ENCODE measurements at places on chromosomes 6 and 20.

- DNase-seq = no peak
Observed at GRCh38 chr6:99334526-99335127, 14.8 kb downstream of the FAXC start.

GRCh38 chr20:31452575-31452974 lies 12.1 kb downstream of the DEFB123 start:
- DNase-seq = no peak

- peak; percentile 61 for DNase-seq
Observed at GRCh38 chr6:142045380-142046278, 87.1 kb upstream of the GJE1 start.

- no peak for DNase-seq
Observed at GRCh38 chr20:5400164-5400762, 83.5 kb upstream of the PROKR2 start.

- peak; percentile 67 for DNase-seq
Observed at GRCh38 chr20:14925300-14925699, 587.9 kb upstream of the FLRT3 start.

GRCh38 chr20:24102290-24102689 lies 113.7 kb upstream of the GGTLC1 start:
- no peak for DNase-seq

- DNase-seq = no peak
Observed at GRCh38 chr6:29230666-29231065, 60.0 kb downstream of the OR2J2 start.

DNA sequence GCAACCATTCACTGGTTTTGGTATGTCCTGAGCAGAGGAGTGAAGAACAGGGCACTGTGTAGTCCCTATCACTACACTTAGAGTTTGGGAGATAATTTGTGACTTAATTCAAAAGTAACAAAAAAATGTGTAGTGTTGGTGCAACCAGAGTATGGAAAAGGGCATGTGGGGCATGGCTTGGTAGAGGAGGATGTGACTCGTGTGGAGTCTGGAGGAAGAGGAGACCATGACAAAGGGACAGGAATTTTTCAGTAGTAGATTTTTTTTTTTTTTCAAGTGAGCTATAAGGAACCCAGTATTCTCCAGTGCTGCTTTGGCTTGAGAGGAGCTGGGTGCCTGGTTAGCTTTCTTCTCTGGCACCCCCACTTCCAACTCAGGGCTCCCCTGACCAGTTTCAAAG lies 5.1 kb downstream of the MTRES1 start:
- DNase-seq = no peak

GRCh38 chr6:36123270-36124139 lies 6.8 kb upstream of the MAPK13 start:
- DNase-seq = peak; percentile 49

GRCh38 chr20:41540918-41541317 lies 77.3 kb downstream of the CHD6 start:
- DNase-seq = no peak

DNA sequence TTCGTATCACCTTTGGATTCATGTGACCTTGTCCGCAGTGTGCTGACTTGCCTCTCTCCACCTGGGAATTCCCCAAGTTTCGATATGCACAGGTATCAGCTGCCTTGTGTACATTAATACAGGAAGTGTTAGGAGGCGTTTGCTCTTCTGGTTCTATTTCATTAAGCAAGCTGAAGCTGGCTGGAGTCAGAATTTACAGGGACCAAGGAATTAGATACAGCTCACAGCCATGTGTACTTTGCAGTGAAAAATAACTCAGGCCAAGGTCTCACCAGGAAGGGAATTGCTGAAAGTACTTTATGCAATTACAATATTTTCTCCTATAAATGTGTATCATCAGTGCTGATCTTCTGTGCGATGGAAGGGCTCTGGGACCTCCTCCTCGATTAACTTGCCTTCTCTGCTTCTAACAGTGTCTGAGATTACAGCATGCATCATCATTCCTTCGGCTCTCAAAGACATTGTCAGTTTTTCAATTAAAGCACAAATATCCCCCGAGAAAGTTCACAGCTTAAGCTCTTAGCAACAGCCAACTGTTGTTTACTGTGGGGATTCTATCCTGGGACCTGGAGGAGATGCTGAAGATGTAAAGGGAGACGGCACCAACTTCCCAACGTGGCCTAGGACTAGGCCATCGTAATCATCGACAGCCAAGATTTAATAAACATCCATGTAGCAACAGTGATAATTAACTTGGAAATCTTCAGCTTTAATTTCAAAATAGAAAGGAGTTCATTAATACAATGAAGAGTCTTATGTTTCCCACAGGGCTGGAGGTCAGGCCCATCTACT lies 13.8 kb upstream of the TIAM2 start:
- no peak for DNase-seq

DNA sequence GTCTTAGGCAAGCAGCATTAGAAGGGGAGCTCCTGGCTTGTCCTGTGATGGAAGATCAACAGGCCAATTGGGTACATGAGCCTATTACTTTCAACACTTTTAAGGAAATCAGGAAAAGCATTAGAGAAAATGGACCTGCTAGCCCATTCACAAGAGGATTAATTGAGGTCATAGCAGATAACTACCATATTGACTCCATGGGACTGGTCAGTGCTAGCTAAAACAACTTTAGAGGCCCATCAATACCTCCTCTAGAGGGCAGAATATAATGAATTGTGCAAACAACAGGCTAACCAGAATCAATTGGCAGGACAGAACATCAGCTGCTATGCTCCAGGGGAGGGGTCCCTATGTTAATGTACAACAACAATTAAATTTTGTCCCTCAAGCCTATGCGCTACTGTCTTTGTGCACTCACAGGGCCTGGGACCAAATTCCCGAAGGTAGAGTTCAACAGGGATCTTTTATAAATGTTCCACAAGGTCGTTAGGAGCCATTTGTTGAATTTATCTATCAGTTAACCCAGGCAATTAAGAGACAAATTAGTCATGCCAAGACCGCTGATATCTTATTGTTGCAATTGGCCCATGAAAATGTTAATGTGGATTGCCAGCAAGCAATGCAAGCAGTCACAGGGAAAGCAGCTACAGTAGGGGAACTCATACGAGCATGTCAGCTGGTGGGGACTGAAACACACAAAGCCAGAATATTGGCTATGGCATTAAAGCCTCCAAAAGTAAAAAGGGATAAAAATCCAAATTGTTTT lies 106.6 kb upstream of the BTN3A2 start:
- no peak for DNase-seq

DNA sequence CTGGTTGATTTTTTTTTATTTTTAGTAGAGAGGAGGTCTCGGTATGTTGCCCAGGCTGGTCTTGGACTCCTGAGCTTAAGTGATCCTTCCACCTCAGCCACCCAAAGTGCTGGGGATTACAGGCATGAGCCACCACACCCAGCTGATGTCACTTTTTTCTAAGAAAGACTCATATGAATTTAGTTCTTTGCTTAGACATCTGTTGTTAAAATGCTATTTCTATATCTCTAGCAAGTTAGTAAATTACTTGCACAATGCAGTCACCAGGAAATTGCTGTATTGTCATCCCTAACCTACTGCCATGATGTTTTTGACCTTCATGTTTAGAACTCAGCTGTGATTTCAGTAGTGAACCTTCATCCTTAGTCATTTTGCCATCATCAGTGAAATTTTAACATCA lies 5.7 kb downstream of the KDM1B start:
- no peak for DNase-seq

- DNase-seq = no peak
Observed at GRCh38 chr6:39280247-39280731, 33.9 kb downstream of the KCNK17 start.

GRCh38 chr6:117976030-117976651 lies 69.1 kb downstream of the SLC35F1 start:
- no peak for DNase-seq

DNA sequence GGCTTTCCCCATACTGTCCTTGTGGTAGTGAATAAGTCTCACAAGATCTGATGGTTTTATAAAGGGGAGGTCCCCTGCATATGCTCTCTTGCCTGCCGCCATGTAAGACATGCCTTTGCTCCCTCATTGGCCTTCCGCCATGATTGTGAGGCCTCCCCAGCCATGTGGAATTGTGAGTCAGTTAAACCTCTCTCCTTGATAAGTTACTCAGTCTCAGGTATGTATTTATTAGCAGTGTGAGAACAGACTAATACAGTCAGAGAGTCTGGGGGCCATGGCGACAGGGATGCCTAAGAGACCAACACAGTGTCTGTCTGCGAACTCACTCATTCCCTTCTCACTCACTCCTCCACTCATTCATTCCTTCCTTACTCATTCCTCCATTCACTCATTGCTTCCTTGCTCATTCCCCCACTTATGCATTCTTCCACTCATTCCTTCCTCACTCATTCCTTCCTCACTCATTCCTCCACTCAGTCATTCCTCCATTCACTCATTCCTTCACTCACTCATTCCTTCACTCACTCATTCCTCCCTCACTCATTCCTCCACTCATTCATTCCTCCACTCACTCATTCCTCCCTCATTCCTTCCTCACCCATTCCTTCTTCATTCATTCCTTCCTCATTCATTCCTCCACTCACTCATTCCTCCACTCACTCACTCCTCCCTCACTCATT lies 137.5 kb upstream of the AGPAT4 start:
- DNase-seq = no peak

DNA sequence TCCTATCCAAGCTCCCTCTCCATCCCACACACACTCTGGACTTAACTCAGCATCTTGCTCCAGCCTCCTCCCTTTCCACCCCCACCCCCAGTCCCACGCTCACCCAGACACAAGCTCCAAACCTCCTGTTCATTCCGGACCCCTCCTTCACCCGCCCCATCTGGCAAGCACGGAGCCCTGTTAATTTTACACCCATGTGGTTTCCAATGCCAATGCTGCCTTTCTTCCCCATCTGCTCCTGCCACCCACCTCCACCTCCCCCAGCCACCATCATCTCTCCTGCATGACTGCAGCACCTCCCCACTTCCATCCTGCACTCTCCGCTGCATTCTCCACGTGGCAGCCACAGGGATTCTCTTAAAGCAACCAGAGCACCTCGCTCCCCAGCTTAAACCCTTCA lies 9.9 kb upstream of the CDK5RAP1 start:
- DNase-seq = no peak

DNA sequence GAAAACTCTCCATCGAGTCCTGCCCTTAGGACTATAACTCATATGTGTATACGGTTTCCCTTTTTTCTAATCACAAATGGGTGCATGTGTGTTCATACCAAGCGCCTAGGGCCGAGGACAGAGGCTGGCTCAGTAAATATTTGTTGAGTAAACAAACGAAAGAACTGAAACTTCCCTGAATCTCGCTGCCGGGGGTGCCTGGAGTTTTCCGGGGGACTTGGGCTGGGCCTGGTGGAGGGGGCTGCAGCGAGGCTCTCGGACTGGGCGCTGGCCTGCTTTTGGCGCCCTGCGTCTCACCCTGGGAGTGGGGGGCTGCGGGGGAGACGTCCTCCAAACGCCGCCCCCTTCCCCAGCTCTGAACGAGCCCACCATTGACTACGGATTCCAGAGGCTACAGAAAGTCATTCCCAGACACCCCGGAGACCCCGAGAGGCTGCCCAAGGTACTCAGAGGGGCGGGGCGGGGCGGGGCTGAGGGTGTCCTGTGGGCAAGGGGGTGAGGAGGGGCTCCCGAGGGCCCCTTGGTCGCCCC lies 49.0 kb downstream of the CPXM1 start:
- no peak for DNase-seq

DNA sequence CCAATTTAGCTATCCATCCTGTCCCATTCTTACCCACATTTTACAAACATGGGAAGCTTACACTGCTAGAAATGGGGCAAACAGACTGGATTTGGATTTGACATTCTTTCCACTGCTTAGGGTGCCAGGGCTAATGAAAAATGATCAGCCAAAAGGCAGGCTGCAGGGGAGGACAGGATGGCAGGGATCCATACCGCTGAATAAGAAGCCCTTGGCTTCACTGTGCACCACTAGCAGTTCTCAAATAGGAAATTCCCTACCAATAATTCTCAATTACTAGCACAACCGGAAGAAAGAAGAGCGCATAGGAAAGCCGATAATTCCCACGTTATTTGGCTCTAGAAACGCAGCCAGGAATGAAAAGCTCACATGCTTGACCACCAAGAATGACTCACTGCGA lies 73.1 kb downstream of the NDUFAF5 start:
- no peak for DNase-seq

DNA sequence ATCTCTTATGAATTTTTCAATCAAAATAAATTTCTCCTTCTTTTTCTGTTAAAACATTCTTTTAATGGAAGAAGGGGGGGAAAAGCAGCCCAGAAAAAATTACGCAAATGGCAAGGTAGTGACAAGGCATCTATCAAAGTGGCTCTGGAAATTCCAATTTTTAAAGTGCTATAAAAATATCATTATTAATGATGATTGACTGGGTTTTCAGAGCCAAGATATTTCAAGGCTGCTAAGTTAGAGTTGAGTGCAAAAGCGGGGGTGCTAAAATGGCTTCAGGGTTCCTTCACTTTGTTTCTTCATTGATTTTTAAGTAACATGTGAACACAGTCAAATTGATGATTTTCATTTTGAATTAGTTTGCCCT lies 171.6 kb upstream of the CITED2 start:
- DNase-seq = peak; percentile 58

GRCh38 chr20:59866338-59866737 lies 67.1 kb downstream of the SYCP2 start:
- DNase-seq = no peak

DNA sequence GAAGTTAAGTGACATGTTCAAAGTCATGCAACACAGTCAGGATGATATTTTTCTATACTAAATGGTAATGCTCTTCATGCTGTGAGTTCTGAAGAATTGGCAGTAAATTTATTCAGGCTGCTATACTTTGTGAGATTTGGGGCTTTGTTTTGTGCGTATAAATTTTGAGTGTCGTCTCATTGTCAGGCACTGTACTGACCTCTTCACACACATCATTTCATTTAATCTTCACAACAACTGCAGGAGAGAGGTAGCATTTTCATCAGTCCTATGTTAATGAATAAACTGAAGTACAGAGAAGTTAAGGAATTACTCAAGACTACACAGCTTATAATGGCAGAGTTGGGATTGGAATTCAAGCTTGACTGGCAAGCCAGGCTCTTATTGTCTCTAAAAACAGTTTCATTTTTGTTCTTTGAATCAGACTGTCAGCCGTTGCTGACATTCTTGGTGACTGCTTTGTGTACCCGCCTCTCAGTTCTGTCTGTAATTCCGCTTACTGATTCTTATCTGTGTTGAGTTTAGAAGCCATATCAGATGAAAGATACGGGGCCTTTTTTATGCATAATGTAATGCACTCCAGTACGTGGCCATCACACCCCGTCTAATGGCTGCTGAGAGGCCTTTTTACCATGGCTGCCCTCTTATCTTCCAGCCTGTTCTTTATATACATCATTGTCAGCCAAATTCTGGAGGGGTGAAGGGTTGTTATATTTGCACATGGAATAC lies 274.9 kb downstream of the UTRN start:
- no peak for DNase-seq

DNA sequence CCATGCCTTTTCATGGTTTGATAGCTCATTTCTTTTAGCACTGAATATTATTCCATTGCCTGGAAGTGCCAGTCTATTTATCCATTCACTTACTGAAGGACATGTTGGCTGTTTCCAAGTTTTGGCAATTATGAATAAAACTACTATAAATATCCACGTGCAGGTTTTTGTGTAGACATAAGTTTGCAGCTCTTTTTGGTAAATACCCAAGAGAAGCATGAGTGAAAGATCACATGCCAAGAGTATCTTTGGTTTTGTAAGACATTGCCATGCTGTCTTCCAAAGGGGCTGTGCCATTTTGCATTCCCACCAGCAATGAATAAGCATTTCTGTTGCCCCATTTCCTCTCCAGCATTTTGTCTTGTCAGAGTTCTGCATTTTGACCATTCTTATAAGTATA lies 120.9 kb downstream of the MANEA start:
- DNase-seq = no peak

All from fibroblast of skin of left quadriceps (primary cell).